ENCODE measurements at places on chromosomes 6 and 20.

DNA sequence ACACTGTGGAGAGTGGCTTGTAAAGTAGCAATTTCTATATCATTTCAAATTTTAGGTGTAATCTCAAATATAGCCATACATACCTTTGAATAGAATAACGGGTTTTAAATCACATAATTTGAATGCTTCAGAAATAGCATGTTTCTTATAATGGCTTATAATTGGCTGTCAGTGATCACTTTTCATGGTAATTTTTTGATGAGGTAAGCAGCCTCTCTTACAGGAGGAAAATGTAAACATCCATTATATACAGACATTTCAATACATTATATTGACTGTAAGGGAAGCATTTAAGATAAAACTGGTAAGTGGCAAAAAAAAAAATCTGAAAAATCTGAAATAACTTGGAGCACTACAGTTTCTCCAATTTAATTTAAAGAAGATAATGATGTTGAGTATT lies 67.8 kb upstream of the PHACTR2 start:
- no peak for DNase-seq

GRCh38 chr6:148986608-148987007 lies 239.8 kb downstream of the UST start:
- DNase-seq: no peak

DNA sequence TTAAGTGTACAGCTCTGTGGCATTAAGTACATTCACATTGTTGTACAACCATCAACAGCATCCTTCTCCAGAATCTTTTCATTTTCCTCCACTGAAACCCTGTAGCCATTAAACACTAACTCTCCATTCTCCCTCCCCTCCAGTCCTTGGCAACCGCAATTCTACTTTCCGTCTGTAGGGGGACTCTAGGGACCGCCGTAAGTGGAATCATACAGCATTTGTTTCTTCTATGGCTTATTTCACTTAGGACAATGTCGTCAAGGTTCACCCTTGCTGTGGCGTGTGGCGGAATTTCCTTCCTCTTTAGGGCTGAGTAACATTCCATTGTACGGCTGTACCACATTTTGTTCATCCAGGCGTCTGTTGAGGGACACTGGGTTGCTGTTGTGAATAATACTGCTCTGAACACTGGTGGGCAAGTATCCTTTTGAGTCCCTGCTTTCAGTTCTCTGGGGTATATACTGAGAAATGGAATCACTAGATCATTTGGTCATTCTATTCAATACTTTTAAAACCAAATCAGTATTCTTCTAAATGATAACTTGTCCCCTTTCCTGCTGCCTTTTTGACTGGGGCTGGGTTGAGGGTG lies 50.7 kb downstream of the PPP1R3G start:
- no peak for DNase-seq

- DNase-seq: no peak
These were observed 77.6 kb downstream of the TRERF1 start for GRCh38 chr6:42374018-42374669.

GRCh38 chr6:5205035-5205507 lies 55.7 kb downstream of the LYRM4 start:
- no peak for DNase-seq
